ENCODE measurements at places on chromosomes 3 and 15.

GRCh38 chr3:111392894-111393398 lies 149.1 kb upstream of the CD96 start:
- DNase-seq: peak; percentile 20

DNA sequence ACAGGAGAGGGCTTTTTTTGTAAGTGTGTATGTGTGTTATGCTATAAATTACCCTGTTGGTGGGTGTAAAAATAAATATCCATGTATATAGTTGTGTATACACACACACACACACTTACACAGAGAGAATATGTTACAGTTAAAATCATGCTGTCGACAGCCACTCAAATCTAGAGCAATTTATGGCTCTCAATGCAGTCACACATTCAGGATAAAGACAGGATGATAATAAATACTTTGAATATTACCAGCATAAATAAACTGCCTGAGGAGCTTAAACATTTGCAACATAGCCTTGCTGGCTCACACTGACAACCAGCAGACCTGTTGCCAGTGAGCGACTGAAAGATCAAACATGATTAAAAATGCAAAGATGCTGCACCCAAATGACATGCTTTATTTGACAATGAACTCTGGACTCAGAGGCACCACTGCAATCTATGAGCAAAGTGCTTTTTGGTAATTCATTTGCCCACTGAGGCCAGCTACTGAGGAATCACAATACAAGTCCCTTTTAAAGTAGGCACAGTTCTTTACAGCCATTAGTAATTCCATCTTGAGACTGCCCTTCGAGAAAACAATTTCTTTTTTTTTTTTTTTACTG lies 458.9 kb downstream of the FHIT start:
- DNase-seq: no peak

- DNase-seq: no peak
These were observed 47.3 kb downstream of the ITGB5 start for GRCh38 chr3:124839896-124840295.

GRCh38 chr3:106347350-106347749 lies 478.5 kb upstream of the CBLB start:
- no peak for DNase-seq

DNA sequence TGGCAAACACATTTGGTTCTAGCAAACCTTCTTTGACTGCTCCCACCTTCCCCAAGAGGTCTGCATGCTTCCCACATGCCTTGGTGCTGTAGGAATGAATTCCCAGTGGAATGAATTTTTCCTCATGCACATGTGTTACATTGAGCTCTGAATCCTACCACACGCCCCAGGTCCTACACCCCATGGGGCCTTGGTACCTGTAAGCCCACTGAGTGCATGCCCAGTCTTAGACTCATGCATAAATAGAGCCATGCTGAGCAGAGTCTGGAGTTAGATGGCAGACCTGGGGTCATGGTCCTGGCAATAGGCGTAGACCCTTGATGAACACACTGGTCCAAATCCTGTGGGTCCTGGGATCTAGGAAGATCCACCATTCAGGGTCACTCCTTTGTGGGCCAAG lies 81.8 kb downstream of the EPHB1 start:
- DNase-seq: no peak

DNA sequence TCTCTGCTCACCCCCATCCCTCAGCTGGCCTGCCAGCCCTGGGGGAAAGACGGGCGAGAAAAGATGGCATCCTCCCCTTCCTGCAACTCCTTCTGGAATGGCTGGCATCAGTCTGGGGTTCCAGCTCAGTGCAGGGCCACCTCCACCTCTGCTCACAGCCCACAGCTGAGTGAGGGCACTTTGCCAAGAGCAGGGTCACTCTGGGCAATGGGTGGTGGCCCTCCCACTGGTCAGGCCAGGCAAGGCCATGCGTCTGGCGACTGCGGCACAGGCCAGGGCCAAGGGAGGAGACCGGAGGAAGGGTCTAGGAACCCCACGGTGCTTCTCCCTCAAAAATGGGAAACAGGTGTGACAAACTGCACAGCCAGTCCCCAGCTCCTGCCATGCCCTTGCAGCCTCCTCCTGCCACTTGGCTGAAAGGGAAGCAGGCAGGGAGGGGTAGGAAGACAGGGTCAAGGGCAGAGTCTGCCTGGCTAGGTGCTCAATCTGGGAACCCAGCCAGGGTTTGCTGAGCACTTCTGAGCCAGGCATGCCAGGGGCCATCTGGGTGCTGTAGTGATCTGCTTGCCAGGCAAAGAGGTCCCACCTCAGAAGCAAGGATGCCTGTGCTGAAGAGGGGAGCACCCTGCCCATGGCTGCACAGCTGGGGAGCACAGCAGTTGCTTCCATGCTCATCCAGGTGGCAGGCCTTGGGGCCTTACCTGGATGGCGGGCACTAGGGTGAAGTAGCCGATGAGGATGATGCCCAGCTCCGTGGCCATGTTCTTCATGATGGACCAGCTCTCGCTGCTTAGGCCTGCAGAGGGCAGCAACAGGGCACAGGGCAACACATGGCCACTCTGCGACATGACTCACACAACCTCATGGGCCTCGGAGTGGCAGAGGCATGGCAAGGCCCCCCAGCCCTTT lies 41.2 kb downstream of the PTPN23 start:
- DNase-seq: no peak

DNA sequence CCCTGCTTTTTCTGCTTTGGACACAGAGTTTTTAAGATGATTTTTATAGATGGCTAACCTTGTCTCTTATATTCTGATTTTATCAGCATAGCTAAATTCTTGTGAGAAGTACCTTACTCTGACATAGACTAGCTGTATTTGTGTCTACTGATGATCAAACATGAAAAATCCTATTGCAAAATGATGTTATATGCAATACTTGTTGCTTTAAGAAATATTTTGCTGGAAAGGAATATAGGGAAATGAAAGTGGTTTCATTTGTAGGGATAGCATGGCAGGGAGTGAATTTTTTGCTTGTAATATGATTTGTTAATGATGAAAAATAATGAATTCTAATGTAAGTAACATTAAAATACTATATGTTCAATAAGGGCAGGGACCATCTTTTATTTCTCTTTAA lies 35.9 kb downstream of the CFAP91 start:
- no peak for DNase-seq

DNA sequence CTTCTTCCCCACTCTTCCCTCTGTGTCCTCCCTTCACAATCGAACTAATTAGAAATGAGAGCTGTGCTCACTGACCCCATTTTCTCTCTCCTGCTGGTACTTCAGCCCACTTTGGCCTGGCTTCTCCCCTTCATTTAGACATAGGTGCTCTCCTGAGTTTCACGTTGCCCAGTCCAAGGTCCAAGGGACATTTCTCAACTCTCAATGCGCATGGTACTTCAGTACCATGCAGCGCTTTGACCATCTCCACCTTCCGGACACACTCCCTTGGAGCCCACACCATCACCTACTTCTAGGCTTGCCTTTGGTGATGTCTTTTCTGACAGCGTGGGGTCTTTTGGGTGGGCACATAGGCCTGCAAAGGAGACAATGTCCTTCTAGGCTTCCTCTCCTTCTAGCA lies 99.7 kb downstream of the ABHD5 start:
- no peak for DNase-seq

- DNase-seq: no peak
These were observed 77.3 kb downstream of the HMG20A start for GRCh38 chr15:77497942-77498361.

GRCh38 chr15:61038387-61038786 lies 190.7 kb downstream of the RORA start:
- DNase-seq: no peak

- no peak for DNase-seq
These were observed 2.0 kb upstream of the GP9 start for GRCh38 chr3:129058441-129059200.

DNA sequence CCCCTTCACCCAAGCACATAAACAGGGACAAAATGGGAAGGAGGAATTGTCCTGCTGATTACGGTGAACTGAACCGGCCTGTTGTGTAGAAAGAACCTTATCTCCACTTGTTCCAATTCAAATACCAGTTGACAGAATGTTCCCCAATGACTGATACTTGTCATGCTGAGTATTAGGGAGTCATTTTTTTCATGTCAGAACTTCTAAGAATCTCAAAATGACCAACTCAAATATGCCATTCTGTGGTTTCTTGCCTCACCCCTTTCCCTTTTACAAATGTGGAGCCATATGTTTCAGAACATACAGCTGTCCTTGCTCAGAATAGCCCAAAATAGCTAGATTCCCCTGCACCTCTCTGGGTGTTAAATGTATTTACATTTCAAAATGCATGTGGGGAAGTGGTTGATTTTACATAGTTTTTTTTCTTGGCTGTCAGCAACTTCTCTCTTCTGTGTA lies 405.9 kb upstream of the TBL1XR1 start:
- no peak for DNase-seq
